ENCODE measurements at places on chromosomes 3 and 15.

DNA sequence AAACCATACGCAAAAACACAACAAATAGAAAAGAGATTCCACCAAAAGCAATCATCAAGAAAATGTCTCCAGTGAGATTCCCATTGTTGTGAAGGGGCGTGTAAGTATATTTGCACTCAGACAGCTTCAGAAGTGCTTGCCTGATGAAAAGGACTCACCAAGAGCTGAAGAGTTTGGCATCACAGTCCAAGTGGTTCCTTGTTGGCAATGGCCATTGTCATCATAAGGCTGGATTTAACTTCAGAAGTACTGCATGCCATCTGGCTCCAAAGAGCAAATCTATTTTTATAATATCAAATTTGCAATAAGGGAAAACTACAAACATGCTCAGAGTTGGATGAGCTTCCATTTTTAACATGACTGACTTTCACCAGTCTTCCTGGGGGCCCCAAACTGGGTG, 505.3 kb upstream of the NR2F2 start:
- no peak for DNase-seq

- DNase-seq, result peak; percentile 76
Observed at GRCh38 chr15:71730277-71731144, 79.8 kb upstream of the NR2E3 start.

GRCh38 chr3:13370609-13371008, 49.5 kb downstream of the NUP210 start:
- no peak for DNase-seq

GRCh38 chr3:26713091-26713490, 90.5 kb downstream of the LRRC3B start:
- DNase-seq, result no peak

DNA sequence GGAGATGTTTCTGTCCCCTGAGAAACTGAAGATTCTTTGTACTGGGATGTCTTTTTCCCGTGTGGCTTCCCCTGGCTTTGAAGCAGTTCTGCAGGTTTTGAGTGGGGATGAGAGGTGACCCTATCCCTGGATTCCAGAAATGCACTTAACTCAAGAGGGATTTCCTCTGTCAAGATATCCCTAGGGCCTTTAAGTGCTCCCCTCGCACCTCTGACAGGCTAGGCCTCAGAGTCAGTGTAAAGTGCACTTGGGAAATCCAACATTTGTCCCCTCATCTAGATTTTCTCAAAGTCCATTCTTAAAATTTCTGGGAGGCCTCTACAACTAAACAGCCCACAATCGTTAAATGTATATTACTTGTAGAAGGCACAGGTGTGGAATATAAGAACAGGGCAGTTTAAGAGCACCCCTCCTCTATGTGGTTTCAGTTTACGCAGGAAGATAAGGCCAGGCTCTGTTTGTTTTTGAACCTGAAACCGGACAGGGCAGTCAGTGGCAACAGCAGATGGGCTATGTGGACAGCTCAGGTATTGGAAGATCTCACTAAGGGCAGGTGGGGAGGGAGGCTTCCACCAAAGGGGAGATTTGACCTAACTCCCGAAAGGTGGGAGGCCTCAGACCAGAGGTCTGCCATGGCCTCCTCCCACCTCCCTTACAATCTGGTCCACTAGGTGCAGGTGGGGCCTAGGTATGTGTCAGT, 4.8 kb downstream of the C3orf52 start:
- DNase-seq, result no peak

- peak; percentile 48 for DNase-seq
Observed at GRCh38 chr3:56962206-56962605, 98.3 kb upstream of the SPATA12 start.

DNA sequence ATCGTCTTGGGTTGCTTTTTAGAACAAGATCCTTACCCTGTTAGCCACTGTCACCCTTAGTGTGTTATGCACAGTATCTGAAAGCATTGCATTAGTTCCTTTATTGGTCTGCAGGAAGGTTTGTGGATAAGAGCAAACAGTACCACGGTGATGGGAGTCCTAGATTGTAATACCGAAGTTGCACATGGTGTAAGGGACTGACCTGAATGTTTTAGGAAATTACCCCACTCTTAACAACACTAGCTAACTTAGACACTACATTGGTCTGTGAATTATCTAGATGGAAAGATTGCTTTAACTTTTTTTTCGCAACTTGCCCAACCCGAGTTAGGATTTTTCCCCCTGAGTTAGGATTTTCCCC, 1.3 kb downstream of the STT3B start:
- DNase-seq, result peak; percentile 17

DNA sequence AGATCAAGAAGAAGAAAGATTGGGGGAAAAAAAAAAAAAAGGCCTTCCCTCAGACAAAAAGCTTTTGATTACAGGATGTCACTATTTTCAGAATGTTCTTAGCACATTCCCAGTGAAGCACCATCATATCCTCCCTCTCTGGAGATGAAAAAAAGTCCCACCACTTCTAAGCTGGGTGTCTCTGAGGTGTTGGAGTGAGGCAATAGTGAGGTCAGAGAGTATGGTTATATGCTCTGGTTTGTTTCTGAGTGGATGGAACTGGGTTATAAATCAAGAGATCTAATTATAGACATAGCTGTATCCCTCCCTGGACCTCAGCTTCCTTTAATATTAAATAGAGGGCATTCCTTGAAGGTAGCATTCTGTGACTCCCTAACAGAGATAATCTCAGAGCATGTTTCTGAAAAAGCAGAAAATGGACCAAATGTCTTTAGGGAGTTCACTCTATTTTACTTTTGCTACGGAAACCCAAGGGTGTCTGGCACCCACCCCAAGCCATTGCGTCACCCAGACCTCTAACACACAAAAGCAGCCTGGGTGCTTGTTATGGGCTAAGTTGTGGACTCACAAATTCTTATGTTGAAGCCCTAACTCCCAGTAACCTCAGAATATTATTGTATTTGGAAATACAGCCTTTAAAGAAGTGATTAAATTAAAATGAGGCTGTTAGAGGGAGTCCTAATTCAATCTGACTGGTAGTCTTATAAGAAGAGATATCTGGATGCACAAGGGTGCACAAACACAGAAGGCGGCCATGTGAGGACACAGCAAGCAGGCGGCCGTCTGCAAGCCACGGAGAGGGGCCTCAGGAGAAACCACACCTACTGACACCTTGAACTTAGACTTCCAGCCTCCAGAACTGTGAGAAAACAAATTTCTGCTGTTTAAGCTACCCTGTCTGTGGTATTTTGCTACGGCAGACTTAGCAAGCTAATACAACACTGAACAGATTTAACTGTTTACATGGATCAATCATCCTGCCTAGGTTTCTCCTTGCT, 81.5 kb downstream of the MB21D2 start:
- no peak for DNase-seq

- no peak for DNase-seq
Observed at GRCh38 chr3:143387425-143387824, 267.9 kb downstream of the CHST2 start.

- DNase-seq, result no peak
Observed at GRCh38 chr15:65418596-65418995, 4.2 kb downstream of the IGDCC4 start.

- no peak for DNase-seq
Observed at GRCh38 chr15:77181305-77182074, 110.6 kb upstream of the TSPAN3 start.

DNA sequence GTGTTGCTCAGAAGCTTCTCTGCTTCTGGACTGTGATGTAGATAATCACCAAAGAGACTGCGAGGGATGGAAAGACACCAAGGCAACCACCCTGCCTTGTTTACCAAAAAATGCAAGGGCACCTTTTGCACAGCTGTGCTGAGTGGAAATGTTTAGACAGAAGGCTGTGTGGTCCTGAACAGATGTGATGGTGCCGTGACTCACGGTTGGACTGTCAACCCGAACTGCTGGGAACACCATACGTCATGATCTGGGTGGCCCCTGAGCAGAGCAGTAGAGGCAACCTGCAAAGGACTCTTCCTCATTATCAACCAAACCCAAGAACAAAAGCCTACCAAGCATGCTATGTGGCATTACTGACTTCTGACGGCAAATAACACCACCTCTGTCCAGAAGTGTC, 61.3 kb upstream of the LPP start:
- no peak for DNase-seq

DNA sequence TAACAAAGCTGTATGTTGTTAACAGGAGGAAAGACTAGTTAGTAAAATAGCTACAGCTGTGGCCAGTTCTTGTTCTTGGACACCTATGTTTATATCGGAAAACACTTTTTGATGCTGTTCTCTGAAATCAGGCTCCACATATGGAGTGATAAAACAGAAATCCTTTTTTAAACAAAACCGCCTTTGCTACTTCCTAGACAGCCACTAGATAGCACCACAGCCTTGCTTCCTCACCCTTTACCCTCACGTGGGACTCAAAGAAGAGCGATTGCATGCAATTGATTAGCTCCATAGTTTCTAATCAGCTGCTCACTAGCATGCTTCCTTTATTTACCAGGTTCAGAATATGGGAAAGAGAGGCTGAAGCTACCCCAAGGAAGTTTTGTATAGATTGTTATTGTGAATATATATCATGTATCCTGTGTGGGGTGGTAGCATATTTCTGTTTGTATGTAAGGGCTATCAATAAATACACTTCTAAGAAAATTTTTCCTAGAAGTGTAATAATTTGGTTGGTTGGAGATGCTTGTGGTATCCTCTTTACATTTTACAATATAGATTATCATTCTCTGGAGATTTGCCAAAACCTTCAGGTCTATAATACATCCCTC, 4.3 kb upstream of the MTFMT start:
- DNase-seq, result peak; percentile 63

GRCh38 chr3:5384557-5385236, 197.2 kb downstream of the EDEM1 start:
- no peak for DNase-seq

- no peak for DNase-seq
Observed at GRCh38 chr3:13141183-13141582, 68.0 kb upstream of the IQSEC1 start.

DNA sequence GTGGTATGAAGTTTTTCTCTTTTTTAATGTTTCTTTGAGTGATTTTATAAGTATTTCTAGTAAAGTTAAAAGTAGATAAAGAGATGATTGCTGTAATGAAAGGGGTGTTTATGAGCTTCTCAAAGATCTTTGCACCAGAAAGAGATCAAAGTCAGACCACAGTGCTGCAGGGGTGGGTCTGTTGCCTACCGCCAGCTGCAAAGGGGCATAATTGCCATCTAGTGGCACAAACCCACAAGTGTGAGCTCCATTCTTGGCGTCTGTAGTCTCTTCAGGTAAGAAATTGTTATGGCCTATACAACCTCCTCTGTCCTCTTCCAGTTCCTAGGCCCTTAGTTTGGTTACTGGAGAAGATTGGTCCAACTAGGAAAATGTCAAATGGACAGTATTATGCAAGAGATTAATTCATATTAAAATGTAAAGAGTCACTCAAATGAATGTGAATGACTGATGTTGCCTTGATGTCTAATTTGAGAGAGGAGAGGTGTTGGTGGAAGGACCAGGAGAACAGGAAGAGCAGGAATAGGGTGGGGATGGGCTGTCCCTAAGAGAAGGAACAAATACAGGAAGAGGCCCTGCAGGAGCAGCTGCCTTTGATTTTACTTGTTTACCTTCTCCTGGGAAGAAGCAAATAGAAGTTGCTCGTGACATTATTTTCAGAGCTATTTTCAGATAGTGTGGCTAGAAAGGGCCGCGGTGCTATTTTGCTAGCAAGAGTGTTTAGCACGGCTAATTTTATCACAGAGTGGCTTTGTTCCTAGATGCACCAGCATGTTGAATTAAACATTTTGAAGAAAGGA, 53.0 kb upstream of the GSK3B start:
- DNase-seq, result peak; percentile 95

DNA sequence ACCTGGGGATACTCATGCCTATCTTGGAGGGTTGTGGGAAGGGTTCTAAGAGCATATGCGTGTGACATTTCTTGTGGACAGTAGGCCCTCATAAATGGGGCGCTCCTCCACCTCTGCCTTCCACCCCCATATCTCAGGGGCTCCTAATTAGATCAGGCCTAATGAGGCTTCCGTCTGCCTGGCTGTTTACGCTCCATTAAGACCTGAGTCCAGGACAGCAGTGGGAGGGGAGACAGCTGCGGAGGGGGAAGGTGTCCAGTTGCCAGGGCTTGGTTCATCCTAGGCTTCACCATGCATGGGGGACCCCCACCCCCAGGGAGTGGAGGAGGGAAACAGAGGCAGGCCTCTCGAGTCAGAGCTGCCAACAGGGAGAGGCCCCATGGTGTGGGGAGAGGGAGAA, 9.3 kb upstream of the LINGO1 start:
- no peak for DNase-seq

Data from epithelial cell of esophagus (primary cell).